Pulmonary artery endothelial cell (primary cell): ENCODE measurements at places on chromosomes 6 and 20.

DNA sequence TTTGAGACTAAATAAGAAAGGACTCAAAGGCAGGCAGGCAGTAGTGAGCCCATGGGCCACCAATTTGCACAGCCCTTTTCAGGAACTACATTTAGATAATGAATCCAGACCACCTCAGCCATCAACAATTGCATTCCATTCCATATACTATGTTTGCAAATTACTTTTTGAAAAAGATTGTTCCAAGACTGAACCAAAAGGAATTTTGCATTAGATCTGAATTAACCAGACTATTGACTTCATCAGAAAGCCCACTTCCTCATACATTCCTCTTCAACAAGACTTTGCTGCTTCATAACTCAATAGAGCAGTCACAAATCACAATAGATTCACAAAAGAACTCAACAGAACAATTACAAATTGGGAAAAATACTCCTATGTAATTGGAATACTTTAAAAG, 229.1 kb downstream of the SIM1 start:
- DNase-seq, result no peak

DNA sequence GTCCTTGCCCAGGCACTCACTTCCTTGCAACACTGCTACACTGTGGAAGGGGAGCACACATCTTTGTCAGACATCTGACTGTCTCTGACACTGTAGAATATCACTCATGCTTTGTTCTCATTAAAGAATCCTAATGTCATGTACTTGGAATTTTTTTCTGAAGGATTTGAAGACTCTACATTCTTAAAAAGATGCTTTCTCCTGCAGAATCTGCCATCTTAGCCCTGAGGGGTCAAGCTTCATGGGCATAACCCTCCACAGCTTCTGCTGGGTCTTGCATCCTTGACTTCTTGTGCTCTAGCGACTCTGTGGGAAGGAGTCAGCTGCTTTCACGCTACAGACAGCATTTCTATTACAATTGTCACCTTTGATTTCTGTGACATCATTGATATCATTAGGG, 417.2 kb downstream of the QKI start:
- no peak for DNase-seq

DNA sequence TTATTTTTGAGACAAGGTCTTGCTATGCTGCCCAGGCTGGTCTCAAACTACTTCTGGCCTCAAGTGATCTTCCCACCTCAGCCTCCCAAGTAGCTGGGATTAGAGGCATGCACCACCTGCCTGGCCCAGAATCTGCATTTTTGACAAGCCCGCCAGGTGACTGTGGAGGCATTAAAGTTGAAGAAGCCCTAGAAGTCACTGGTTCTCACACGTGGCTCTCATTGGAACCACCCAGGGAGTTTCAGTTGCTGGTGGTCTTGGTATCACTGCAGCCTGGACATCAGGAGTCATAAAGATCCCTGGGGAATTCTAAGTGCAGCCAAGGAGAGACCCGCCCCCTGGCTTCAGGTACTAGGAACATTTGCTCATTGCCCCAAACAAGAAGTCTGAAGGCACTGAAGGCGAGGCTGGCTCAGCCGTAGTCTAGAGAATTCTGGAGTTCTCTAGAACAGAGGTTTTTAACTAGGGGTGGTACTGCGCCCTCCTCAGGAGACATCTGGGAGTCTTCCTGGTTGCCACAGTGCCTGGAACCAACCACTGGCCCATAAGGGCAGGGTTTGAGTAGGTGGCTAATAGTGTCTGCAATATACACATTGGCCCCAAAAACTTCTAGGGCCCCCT, 182.8 kb downstream of the ZMYND8 start:
- DNase-seq, result no peak

DNA sequence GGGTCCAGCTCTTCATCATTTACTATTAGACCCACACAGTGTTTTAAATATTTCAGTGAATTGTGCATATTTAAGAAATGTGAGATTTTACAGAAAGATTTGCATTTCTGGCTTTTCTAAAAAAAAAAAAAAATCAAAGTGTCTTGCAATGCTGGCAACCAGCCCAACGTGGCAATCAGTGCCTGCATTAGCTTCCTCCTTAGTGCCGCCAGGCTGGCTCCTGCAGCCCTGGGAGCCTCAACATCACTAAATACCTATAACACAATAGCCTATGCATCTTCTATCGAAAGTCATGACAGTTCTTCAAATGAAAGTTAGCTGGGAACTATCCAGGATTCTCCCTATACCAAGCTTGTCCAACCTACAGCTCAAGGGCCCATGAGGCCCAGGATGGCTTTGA, 9.4 kb upstream of the CD93 start:
- no peak for DNase-seq

GRCh38 chr20:5923493-5923892, 26.8 kb downstream of the TRMT6 start:
- DNase-seq, result no peak

DNA sequence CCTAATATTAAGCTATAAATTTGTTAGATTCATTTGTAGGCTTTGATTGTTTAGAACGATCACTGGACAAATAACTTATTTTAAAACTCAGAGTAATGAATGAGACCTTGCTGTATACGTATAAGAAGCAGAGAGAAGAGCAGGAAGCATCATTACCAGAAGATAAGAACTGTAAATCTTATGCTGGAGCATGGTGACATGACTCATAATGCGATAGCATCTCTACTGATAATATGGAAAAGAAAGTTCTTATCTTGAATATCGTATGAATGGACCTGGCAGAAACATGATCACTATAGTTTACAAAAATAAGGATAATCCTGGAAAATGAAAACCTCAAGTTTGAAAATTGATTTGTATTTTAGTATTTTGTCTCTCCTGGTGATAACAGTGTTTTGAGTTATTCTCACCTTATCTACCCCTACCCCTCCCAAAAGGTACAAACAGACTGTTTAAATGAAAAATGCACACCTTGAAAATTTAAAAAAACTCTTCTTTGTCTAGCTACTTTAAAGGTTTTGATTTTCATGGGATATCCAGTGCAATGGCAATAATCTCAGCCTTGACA, 2.0 kb upstream of the ZSCAN26 start:
- DNase-seq, result no peak

DNA sequence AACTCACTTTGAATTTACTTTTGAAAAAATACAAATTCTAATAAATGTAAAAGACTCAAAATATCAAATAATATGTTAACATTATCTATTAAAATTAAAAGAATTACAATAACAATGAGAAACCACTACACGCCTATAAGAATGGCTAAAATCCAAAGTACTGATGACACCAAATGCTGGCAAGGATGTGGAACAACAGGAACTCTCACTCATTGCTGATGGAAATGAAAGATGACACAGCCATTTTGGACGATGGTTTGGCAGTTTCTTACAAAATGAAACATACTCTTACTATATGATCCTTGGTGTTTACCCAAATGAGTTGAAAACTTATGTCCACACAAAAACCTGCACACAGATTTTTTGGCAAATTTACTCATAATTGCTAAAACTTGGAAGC, 15.6 kb upstream of the STX11 start:
- DNase-seq, result no peak

DNA sequence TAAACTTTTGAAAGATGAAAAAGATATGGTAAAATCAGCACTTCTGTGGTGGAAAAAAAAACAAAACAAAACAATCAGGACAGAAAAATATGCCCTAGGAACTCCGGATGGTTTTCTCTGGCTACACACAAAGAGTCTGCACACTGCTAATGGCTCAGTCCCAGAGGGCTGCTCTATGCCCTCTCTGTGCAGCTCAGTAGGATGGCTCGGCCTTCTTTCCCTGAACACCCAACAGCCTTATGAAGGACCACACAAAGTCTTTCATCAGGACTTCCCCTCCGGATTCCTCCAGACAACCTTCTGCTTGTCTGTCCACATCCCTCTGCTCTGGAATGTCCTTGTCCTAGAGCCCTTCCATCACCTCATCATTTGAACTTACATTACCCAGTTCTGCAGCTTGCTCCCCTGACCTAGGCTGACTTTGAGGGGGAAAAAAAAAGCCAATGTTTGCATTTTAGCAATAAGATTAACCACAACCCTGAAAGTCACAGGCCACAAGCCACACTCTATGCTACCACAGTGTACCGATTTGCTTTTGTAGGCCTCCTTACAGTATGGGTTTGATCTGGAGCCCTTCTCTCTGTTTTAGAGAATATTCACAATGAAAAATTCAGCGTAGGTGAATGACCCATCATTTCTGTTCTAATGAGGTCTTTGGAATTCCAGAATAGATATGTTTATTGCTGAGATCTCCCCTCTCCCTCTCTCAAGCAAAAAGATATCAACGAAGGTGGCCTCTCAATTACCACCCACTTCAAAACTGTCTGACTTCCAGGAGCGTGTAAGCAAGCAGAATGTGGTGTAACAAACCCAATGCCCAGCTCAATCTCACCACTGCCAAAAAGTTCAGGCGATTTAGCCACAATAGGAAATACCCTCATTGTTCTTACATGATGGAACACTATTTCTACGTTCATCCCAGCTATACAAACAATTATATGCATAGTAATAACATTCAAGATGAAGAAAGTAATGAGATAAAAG, 164.0 kb downstream of the GMDS start:
- no peak for DNase-seq

- no peak for DNase-seq
These were observed 69.5 kb upstream of the ELOVL5 start for GRCh38 chr6:53418288-53418687.

- DNase-seq, result peak; percentile 8
These were observed 359.2 kb downstream of the GJA1 start for GRCh38 chr6:121794630-121795029.

- DNase-seq, result no peak
These were observed 118.4 kb downstream of the SASH1 start for GRCh38 chr6:148460876-148461646.

DNA sequence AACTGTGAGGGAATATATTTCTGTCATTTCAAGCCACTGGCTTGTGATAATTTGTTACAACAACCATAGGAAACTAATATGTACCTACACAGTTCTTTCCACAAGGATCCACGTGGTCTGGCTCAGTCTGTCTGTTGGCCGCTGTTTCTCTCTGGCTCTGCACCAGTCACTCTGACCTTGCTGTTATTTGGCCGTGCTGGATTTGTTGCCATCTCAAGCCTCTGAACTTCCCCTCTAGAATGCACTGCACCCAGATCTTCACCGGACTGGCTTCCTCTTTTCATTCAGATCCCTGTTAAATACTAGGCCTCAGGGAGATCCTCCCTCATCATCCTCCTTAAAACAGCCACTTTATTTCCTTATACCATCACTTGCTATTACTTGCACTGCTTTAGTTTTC, 446.8 kb downstream of the TFAP2B start:
- DNase-seq, result no peak

- no peak for DNase-seq
These were observed 93.1 kb downstream of the PRND start for GRCh38 chr20:4814696-4815252.

- DNase-seq, result no peak
These were observed 229.7 kb downstream of the LAMA2 start for GRCh38 chr6:129112591-129112990.

- no peak for DNase-seq
These were observed 26.8 kb downstream of the TRAM2 start for GRCh38 chr6:52550014-52550575.

GRCh38 chr20:33280775-33281174, 2.2 kb upstream of the BPIFB1 start:
- DNase-seq, result no peak

- DNase-seq, result no peak
These were observed 40.4 kb downstream of the PTPRK start for GRCh38 chr6:128479991-128480390.
